ENCODE measurements at places on chromosomes 5 and 9.

GRCh38 chr5:155624597-155625241 lies 611.2 kb downstream of the KIF4B start:
- no peak for DNase-seq

GRCh38 chr9:134368571-134368970 lies 42.3 kb downstream of the RXRA start:
- no peak for DNase-seq

GRCh38 chr5:151223447-151224264 lies at the start of gene CCDC69:
CCDC69 (minus strand) TSS chr5:151224092; CDS start chr5:151223970, 122 bp downstream.
- peak; percentile 15 for DNase-seq

GRCh38 chr9:18825656-18826170 lies 207.3 kb downstream of the SAXO1 start:
- no peak for DNase-seq

DNA sequence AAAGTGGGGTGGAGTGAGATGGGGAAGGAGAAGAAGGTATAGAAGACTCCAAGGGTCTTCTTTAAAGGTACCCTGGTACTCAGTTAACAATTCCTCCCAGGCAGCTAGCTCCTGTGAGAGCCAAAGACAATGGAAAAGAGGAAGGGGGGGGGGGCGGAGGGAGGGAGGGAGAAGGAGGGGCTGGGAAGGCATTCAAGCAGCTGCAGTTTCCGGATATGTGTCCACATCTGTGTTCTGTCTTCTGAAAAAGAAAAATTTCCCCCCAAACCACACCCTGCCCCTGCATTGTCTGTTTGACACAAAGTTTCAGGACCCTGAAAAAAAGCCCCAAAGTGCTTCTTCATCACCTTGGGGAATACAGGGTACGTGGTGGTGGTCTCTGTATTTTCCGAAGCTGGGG lies 11.1 kb downstream of the SPRY4 start:
- no peak for DNase-seq

DNA sequence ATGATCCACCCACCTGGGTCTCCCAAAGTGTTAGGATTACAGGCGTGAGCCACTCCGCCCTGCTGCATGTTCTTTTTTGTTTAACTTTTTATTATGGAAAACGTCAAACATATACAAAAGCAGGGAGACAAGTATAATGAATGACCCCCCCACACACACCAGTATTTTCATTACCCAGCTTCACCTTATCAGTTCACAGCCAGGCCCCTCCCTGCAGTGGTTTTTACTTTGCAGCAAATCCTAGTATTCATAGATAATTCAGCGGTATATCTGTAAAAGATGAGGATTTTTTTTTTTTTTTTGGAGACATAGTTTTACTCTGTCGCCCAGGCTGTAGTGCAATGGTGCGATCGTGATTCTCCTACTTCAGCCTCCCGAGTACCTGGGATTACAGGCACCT lies 2.3 kb downstream of the POMT1 start:
- DNase-seq: no peak

DNA sequence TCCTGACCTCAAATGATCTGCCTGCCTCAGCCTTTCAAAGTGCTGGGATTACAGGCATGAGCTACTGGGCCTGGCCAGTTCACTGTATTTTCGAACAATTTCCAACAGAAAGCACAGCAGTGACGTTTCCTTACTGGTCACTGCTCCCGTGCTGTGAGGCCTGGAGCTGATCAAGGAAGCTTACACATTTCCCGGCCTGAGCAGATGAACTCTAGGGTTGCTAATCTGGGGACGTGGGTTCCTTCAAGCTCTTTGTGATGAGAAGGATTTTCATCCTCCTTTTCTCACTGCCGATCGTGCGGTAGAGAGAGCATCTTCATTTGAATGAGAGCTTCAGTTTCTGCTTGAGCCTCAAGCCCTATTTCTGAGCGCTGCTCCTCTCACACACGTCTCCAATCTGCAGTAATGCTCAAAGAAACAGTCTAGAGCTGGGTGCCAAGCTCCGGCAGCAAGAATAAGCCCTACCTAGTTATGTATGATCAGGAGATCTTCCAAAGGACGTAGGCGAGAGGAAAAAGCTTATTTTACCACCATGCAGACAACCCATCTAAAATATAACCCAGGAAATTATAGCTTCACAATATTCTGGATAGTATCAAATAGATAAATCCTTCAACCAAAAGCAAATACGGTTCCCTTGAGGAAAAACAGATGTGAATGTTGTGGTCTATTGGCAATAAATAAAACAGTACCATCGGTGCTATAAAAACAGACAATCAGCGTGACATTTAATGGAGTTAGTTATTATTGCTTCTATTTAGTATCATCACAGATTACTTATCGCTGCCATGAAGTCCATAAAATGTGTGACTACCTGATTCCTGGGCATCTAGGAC lies 7.3 kb upstream of the SPATA24 start:
- no peak for DNase-seq

- no peak for DNase-seq
These were observed 551.0 kb downstream of the KIF4B start for GRCh38 chr5:155564541-155564940.

DNA sequence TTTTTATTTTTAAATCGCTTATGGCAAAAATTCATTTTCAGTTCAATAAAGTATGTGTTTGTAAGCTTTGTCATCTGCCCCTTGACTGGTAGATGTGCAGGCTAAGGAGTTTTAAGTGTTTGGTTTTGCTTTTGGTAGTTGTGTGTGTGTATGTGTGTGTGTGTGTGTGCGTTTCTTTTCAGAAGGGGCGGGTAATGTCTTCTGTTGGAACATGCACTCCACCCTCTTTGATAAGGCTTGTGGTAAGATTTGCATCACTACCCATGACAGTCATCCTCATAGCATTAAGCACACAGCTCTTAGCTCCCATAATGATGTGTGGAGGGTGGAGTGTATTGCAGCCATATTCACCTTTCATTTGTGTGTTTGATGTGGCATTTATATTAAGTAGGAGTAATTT lies 92.1 kb upstream of the FSD1L start:
- DNase-seq: no peak

All from NCI-H524 (cell line).